ENCODE measurements at places on chromosomes 4 and X. TPM values are rescaled to one million over a fixed set of nuclear protein-coding genes. Genes with fewer than 3 reads are reported as not detected.

RXFP1 gene
- total RNA-seq, result 1.5 TPM

TMEM144 gene
- 5.6 TPM for total RNA-seq

GRCh38 chr4:161522031-161522430, 641.8 kb downstream of the FSTL5 start:
- H3K4me1 ChIP-seq, result no peaks in the 10 kb centered on the region
- no peaks in the 10 kb centered on the region for H3K36me3 ChIP-seq
- DNase-seq, result no peak
- no peak overlapping the region for H3K27ac ChIP-seq

NXF2 gene
- total RNA-seq, result not detected

DNA sequence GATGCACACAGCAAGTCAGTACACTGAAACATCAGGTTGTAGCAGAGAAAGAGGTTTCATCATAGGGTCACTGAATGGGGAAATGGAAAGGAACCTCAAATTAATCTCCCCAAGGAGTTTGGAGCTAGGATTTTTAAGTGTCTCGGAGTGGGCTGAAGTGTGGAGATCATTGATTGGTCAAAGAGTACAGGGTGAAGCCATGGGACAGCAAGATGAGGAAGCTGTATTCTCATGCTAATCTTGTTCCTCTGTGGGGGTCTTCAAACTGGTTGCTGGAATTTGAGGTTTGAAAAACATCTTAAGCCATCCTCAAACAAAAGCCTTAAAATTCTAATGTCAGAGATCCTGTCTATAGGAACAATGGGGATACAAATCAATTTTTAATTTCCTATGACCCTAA, 78.8 kb upstream of the TEX13A start:
- no peaks in the 10 kb centered on the region for H3K4me1 ChIP-seq
- H3K27ac ChIP-seq, result no peak overlapping the region
- H3K36me3 ChIP-seq, result no peaks in the 10 kb centered on the region
- DNase-seq, result no peak
